CD8-positive, alpha-beta T cell (primary cell): ENCODE measurements at places on chromosomes 3 and 15. TPM values are rescaled to one million over a fixed set of nuclear protein-coding genes. Genes with fewer than 3 reads are reported as not detected.

GRCh38 chr3:142088522-142088921 lies 60.8 kb downstream of the TFDP2 start:
- DNase-seq: no peak

DNA sequence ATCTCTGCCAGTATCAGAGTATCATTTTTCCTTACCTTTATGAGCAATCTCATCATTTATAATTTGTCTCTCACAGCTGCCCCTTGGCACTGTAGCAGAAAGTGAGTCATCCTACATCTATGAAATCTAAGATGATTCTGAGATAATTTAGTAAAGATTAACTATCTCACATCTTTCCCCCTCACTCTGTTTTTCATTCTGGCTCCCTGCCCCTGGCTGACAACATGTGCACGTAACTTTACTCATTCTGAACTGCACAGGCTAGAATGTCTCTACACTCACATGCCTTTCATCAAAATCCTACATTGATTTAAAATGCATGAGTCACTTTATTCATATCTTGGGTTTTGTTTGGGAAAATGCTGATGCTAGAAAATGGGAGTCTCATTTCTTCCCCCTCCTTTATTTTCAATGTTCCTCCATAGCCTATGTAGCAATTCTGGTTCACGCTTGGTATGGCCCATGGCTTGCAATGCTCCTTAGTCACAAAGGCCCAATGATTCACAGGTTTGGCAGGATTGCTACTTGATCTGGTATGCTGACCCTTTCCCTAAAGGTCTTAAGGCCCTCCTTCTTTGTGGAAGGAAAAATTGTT lies 838.5 kb downstream of the TUSC7 start:
- DNase-seq: no peak

GRCh38 chr3:43054754-43055153 lies 51.1 kb downstream of the POMGNT2 start:
- peak; percentile 34 for DNase-seq

GRCh38 chr3:39267631-39268548 lies 11.9 kb downstream of the CX3CR1 start:
- peak; percentile 64 for DNase-seq

DNA sequence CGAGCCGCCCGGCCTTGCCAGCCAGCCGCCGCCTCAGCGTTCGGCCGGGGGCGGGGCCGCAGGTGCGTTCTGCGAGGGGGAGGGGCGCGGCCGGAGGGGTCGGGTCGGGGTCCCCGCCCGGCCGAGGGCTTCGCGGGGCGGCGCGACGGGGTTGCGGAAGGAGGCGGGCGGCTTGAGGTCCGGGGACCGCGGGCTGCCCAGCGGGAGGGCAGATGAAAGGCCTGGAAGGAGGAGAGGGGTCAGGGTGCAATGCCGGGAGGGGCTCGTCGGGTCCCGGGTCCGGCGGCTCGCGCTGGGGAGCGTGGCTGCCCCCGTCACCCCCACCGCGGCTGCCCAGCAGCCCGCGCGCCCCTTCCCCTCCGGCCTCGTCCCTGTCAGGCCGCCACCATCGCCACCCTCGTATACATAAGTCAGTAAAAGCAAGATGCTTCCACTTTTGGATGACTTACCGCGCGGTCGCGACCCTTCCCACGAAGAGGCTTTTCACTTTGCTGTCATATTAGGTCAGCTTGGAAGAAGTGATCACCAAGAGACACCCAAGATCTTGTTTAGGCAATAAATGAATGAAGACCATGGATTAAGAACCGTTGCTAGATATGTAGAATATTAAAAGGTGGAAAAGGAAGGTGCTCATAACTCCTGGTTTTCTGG lies 620 bp upstream of the ANP32A start:
- DNase-seq: no peak

- DNase-seq: no peak
Observed at GRCh38 chr3:12522721-12523120, 22.6 kb downstream of the MKRN2OS start.

DNA sequence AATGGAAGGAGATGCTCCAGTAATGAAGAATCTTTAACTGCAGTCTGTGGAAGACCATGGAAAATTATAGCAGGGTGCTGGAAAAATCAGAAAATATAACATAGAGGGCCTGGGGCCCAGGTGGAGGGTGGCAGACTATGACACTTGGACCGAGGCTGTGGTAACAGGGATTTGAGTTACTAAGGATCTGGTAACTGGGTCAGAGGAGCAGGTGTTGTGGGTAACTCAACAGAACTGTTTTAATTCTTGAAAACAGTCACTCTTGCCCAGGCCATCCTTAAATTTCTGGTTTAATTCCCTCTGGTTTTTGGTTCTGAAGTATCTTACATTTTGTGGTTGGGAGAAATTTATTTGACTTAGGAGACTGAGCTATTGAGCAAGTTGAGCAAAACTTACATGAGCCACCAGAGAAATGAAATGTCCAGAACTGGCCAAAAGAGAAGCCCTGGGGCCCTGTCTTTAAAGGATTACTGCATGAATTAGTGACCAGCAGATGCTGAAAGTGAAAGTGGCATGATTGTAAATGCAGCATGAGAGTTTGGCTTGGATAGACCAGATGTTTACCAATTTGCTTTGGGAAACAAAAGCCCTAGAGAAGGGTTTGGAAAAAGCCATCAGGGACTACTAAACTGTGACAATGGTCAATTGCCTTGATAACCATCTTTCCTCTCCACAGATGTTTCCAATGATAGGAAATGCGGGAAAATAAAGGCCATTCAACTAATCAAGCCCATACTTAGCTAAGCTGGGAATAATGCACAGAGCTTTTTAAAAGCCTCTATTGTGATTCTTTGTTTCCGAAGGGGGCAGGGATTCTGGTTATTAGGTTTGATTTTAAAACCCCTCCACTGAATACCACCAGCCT lies 374.9 kb upstream of the TGFBR2 start:
- no peak for DNase-seq

GRCh38 chr15:42077689-42078088 lies 16.7 kb downstream of the PLA2G4D start:
- no peak for DNase-seq

GRCh38 chr3:133828576-133829309 lies 23.1 kb downstream of the SRPRB start:
- no peak for DNase-seq

DNA sequence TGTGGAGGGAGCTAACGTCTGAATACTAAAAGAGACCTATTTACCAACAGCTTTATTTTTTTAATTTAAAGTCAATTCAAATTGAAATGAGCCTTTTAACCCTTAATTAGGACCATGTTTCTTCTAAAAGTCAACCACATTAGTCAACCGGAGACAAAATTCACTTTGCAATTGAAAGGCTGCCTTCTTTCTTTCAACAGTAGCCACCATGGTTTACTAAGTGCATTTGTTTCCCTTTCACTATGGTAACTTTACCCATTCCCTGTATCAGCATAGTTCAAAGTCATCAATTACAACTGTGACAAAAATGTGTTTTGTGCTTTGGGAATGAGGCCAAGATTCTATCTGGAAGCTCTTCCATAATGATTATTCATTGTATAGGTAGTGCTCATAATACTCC lies 225.4 kb downstream of the EPHA3 start:
- DNase-seq: no peak

DNA sequence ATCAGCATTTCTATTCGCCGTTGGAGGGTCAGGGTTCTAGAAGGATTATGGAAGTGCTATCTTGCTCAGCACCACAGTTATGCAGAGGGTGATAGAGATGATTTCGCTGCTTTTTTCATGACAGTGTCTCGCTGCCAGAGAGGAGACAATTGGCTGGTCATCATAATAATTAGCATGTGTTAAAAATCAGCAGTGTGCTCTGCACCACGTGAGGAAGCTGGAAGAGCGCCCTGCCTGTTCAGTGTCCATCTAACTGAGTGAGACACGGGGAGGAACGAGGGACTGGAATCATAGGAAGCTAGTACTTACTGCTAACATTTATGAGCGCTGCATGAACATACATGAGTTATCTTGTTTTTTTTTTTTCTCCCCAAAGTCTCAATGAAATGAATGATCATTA lies 116.2 kb upstream of the PLAAT1 start:
- DNase-seq: no peak

DNA sequence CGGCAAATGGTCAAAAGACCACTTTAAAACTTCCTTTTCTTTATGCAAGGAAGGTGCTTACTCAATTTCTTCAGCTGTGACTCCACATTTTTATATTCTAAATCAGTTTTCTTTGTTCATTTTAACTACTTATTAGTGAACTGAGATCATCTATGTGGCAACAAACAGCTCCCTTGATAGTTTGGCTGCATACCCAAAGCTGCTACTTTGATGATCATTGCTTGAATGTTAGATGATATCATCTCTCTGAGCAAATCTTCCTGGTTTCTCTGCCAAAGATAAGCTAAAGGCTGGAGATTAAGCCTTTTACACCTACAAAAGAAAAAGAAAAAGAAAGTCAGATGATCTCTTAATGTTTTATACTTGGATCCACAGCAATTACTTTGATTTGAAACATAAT lies 95.5 kb downstream of the DPH6 start:
- no peak for DNase-seq

- DNase-seq: no peak
Observed at GRCh38 chr15:76512971-76513370, 176.4 kb downstream of the ISL2 start.

DNA sequence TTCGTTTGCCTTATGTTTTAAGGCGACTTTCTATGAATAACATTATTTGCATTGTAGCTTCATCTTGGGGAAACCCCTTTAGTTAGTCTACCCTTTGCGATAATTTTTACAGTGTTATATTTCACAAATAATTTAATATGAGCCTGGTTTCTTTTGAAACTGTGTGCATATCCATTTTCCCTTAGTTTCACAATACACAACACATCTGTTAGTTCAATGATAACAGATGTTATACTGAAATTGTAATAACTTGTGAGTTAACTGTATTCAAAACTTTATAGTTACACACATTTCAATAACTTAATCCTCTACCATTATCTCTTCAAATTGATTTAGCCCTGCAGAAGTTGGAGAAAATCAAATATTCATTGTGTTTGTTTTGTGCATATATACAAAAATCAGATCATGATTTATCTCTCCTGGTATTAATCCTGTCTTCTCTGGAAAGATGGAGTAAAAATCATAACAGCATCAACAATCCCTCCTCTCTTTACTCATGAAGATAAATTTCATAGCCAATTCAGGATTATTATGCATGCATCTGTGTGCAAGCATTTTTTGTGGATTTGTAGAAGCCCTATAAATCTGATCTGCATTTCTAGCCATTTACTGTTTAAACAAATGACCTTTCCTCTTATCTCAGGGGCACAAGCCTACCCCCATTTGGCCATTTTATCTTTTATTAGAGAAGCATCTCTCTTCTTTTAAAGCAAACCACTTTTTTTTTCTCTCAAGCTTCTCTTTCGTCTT lies 304.0 kb downstream of the VPS13C start:
- no peak for DNase-seq

DNA sequence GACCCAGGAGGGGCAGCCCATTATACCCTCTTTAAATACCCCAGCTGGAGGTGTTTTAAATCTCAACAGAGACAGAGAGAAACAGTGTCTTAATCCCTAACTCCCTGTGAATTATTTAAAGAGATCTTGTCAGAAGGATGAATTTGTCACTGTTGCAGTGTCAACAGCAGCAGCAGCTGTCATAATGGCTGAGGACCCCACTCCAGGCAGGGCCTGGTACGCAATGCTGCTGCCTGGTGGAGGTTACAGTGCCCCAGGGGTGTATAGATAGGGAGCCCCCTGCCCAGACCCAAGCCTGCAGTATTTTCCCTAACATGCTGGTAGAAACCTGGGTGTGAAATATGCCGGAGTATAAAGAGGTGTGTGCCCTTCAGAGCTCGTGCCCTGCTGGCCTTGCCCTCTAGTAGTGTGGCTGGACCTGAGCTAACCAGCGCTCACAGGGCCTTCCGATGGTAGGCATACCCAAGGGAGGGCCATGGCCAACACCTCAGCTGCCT lies 143.0 kb downstream of the EPHB1 start:
- no peak for DNase-seq

DNA sequence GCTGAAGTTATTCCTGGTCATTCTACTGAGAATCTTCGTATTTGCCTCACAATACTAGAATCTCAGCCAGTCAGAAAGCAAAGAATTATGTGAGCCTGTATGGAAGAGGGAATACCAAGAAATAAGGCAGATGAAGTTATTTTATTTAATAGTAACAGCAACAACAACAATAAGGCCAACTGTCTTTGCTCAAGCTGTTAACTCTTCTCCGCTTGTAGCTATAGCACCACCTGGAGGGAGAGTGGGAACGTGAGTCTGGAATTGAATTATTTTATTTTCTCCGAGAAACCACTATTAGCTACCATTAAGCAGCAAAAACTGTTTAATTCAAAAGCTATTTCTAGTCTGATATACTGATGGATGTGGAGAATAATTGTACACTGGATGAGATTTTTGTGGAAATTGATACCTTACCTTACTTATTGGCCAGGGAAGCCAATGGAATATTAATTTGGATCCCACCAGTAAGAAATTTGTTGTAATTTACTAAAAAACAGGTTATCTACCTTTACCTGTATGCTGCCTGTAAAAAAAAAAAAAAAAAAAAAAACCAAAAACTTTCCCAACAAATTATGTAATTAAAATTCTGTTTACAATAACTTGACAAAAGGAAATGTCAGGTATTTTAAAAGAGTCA lies 50.1 kb downstream of the CALML4 start:
- no peak for DNase-seq

GRCh38 chr15:28098766-28099554 lies at the start of gene OCA2:
TSS of gene OCA2 (minus strand) at chr15:28099315. CDS start at chr15:28081874, 17,441 bp downstream.
- DNase-seq: peak; percentile 61

- no peak for DNase-seq
Observed at GRCh38 chr3:8745619-8746370, 12.2 kb downstream of the CAV3 start.

- DNase-seq: no peak
Observed at GRCh38 chr3:45884368-45885201, 1.8 kb upstream of the CCR9 start.

DNA sequence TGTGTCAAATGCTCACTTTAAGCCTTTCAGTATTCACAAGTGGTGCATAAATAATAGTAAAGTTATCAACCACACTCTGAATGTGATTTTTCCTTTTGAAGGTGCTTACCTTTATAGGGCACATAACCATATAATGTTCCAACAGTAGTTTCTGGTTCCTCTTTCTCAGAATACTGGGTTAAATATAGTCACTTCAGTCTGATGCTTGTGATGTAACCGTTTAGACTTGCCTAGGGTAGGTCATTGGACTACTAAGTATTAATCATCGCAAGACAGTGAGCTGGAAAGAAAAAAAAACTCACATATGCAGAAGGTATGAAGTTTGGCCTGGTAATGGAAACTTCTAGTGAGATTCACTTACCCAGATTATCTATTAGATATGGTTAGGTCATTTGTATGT lies 1.9 kb downstream of the KBTBD8 start:
- no peak for DNase-seq

Gene EPHA3
- total RNA-seq: not detected

Gene TEX264
- total RNA-seq: 18.7 TPM

Gene UQCC5
- total RNA-seq: 6.8 TPM

Gene CCDC14
- 23.8 TPM for total RNA-seq

Gene GRK7
- total RNA-seq: 0.16 TPM

Gene CPNE9
- not detected for total RNA-seq

Gene KCNAB1
- not detected for total RNA-seq

Gene TMIE
- total RNA-seq: 0.28 TPM

Gene PCSK6
- total RNA-seq: 2.6 TPM

Gene HAPLN3
- 71.3 TPM for total RNA-seq

Gene AGBL1
- not detected for total RNA-seq

Gene GOLGA6A
- not detected for total RNA-seq

Gene NAALADL2
- total RNA-seq: 0.27 TPM
